ENCODE measurements at places on chromosomes 11 and 22. TPM values are rescaled to one million over a fixed set of nuclear protein-coding genes. Genes with fewer than 3 reads are reported as not detected.

The TRIM48 gene
- not detected for total RNA-seq

The XKR3 gene
- total RNA-seq: not detected

The LRP4 gene
- total RNA-seq: 1.6 TPM

The CBLIF gene
- not detected for total RNA-seq

DNA sequence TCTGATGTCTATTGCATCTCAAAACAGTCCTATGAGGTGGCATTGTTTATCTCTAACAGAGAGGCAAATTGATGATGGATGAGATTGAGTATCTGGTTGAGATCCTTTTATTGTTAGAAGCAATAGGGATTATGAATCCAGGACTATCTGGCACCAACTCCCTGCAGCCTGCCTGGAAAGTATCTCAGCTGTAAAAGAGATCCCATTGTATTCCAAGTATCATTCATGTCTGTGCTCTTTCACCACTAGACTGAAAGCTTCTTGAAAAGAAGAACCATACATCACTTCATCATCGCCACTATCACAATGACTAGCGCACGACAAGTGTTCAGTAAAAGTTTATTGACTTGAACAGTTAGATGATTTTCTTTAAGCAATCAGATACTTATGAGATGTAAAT lies 41.9 kb upstream of the PCF11 start:
- no peaks in the 10 kb centered on the region for H3K36me3 ChIP-seq
- no peak overlapping the region for H3K27ac ChIP-seq
- H3K27me3 ChIP-seq: peaks cover 8% of the 10 kb centered on the region
- peaks cover 14% of the 10 kb centered on the region for H3K4me1 ChIP-seq
- H3K4me3 ChIP-seq: no peak overlapping the region

- no peaks in the 10 kb centered on the region for H3K4me1 ChIP-seq
- no peak overlapping the region for H3K27ac ChIP-seq
- H3K36me3 ChIP-seq: no peaks in the 10 kb centered on the region
- DNase-seq: no peak
- H3K27me3 ChIP-seq: peaks cover 28% of the 10 kb centered on the region
These were observed 84.6 kb upstream of the TOP3B start for GRCh38 chr22:22067192-22067591.

Measured in HFFc6 (cell line).